COLO829 (cell line): ENCODE measurements at places on chromosomes 7 and 10.

DNA sequence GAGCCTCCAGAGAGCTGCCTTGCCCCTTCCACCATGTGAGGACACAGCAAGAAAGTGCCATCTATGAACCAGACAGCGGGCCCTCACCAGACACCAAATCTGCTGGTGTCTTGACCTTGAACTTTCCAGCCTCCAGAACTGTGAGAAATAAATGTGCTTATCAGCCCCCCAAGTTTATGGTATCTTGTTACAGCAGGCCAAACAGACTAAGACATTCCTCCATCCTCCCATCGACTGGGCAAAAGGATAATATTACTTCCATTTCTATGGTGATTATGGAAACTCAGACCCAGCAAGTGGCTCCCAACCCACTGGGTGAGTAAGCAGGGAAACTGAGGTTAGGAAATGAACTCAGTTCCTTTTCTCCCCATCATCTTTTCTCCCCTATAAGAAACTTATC is 288.4 kb downstream of the KCNMA1 start:
- no peak for DNase-seq

GRCh38 chr10:47047577-47048525 is 136.6 kb downstream of the PTPN20 start:
- peak; percentile 26 for DNase-seq

- no peak for DNase-seq
Measured at GRCh38 chr7:66355756-66356155, 150.6 kb downstream of the TPST1 start.

DNA sequence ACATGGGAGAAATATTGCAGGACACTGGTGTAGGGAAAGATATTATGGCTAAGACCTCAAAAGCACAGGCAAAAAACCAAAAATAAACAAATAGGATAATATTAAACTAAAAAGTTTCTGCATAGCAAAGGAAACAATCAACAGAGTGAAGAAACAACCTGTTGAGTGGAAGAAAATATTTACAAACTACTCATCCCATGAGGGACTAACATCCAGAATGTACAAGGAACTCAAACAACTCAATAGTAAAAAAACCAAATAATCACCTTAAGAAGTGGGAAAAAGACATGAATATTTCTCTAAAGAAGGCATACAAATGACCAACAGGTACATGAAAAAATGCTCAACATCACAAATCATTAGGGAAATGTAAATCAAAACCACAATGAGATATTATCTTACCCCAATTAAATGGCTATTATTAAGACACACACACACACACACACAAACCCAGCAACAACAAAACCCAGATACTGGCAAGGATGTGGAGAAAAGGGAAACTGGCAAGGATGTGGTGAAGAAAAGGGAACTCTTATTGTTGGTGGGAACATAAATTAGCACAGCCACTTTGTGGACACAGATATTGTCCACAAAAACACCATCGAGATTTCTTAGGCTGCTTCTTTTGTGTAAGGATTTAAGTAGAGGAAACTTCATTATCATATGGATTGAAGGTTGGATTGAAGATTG is 9.8 kb upstream of the RAB18 start:
- DNase-seq: no peak

DNA sequence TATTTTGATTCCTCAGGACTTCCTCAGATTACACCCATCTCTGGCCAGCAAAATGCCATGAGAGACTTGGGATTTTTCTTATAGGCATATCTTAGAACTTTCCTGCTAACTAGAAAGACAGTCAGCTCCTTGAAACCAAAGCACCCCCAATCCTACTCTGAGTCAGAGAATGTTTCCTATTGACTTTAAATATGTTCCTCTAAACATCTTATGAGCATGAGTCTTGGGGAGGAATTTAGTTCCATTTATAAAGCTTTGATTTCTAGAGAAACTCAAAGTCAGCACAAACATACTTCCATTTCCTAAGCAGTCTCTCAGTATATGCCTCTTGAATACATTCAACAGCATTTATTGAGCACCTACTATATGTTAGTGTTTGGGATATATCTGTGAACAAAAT is 128.5 kb downstream of the INHBA start:
- no peak for DNase-seq

GRCh38 chr7:150311711-150312110 is 11.4 kb upstream of the LRRC61 start:
- DNase-seq: peak; percentile 31

GRCh38 chr7:144036302-144036885 is 12.4 kb upstream of the OR2A5 start:
- DNase-seq: no peak

- DNase-seq: no peak
Measured at GRCh38 chr7:48130658-48131108, 40.6 kb upstream of the ABCA13 start.

GRCh38 chr10:14571866-14572507 is 202.7 kb downstream of the FAM107B start:
- DNase-seq: peak; percentile 15

- DNase-seq: peak; percentile 6
Measured at GRCh38 chr10:75852851-75853484, 421.5 kb downstream of the LRMDA start.

GRCh38 chr7:2134740-2135139 is 98.0 kb downstream of the MAD1L1 start:
- no peak for DNase-seq

DNA sequence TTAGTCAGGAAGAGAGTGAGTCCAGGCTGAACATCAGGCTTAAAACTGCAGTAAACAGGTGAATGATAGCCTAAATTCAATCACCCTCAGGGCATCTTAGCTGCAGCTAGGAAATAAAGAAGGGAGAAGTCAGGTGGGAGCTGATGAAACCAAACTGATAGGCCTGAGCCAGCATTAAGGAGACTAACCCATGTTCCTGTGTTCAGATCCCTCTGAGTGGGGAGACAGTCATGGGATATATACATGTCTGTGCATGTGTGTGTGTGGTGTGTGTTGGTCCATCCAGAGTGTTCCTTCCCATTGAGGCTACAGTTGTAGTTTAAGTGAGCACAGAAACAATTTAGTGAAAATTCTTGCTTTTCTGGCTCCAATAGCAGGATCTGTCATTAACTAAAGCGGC is 480.9 kb downstream of the PHTF2 start:
- no peak for DNase-seq

DNA sequence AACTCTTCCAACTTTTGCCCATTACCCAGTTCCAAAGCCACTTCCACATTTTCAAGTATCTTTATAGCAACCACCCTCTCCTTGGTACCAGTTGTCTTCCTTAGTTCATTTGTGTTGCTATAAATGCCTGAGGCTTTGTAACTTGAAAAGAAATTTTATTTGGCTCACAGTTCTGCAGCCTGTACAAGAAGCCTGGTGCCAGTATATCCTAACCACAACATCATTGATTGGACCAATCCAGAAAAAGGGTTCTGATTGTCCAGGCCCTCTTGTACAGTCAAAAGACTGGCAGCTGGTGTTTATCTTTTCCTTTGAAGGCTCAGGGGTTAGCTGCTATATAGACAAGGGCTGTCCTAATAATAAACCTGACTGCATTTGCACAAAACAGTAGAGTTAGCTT is 21.1 kb upstream of the ABCC2 start:
- DNase-seq: no peak

GRCh38 chr10:131082201-131082850 is 229.2 kb downstream of the TCERG1L start:
- DNase-seq: no peak

GRCh38 chr7:82438521-82438920 is 5.1 kb downstream of the CACNA2D1 start:
- DNase-seq: no peak

DNA sequence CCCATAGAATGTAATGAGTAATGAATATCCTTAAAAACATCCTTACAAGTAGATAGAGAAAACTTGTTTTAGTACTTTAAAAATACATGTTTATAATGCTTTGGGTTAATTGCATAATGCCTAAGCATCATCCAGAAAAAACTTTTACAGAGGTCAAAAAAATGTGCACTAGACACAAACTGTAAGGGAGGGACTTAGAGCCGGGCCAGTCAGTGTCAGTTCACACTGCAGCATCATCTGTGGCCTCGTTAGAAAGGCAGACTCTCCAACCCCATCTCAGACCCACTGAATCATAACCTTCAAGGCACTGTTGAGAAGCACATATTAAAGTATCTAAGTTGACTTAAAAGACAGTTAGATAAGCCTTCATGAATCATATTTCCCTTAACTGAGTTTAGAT is 230.1 kb upstream of the PRPS1L1 start:
- DNase-seq: no peak

GRCh38 chr10:26697922-26698608 is 564 bp downstream of the PDSS1 start:
- peak; percentile 16 for DNase-seq

DNA sequence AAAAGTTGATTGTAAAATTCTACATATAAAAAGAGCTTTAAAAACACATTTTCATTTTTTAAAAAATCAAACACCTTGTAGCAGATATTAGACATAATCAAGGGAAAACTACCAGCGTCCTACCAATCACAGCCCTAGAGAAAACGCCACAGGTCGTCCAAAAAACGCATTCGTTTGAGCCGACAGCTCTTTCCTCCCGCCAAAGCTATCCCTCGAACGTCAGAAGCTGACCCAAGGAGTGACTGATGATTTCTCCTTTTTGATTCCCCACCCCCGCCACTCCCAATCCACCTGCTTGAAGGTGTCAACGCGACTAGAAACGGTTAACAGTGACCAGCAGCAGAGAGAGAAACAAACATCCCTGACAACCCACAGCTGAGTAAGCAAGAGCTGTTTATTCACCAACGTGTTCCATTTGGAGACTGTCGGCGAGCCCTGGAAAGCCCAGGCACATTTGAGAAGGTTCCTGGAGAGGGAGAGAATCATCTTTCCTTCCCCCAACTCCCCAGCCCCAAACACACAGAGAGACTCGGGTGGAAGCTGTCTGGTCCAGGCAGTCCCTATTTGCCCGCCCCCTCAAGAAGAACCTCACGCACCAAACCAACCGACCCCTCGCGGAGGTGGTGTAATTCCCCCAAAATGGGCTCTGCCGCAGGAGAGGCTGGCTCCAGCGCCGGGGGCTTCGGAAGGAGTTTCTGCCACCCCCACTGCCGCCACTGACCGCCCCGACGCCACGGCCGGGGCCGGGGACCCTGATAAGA is 622 bp downstream of the CPEB3 start:
- DNase-seq: no peak

GRCh38 chr7:69833964-69834363 is 235.7 kb downstream of the AUTS2 start:
- no peak for DNase-seq

DNA sequence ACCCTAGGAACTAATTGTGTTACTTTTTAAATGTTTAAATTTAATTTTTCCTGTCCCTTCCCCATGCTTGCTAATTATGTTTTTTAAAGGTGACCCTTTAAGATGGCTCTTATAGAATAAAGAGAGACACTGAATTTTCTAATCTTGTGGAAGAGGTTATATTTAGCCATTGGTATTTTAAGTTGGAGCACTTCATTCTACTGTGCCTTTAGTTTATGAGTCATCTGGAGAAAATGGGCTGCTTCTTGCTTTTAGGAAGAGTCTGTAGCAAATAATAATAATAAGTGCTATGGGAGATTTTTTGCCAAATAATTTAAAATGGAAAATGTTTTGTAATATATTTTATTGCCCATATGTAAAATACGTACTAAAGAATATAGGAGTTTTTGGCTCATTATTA is 139.7 kb downstream of the ADK start:
- no peak for DNase-seq

- no peak for DNase-seq
Measured at GRCh38 chr7:25894002-25894901, 257.7 kb upstream of the NFE2L3 start.

GRCh38 chr7:138257459-138258196 is 181.4 kb downstream of the AKR1D1 start:
- peak; percentile 81 for DNase-seq

GRCh38 chr10:34808336-34808735 is 6.8 kb downstream of the PARD3 start:
- DNase-seq: no peak

DNA sequence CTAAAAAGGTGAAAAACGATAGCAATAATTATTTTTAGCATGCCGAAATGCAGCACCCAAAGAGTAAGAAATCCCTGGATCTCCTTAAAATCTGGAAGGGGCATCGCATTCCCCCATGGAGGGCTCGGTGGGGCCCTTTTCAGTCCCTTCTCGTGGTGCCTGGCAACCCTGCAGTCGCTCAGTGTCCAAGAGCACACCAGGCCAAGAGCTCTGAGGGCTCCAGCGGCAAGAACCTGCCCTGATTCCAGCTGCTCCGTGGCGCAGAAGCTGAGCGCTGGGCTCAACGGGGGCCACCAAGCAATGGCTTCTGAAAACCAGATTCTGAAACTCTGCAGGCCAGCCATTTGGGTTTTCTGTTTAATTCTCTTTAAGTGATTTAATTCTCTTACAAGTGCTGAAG is 131.2 kb downstream of the PRKAG2 start:
- no peak for DNase-seq

- no peak for DNase-seq
Measured at GRCh38 chr10:124016804-124017375, 76.5 kb downstream of the CHST15 start.
